ENCODE measurements at places on chromosomes 13 and 19.

GRCh38 chr13:20974981-20975585 is 72.5 kb upstream of the XPO4 start:
- no peak for DNase-seq

GRCh38 chr19:42120276-42120980 is 11.8 kb downstream of the POU2F2 start:
- no peak for DNase-seq

DNA sequence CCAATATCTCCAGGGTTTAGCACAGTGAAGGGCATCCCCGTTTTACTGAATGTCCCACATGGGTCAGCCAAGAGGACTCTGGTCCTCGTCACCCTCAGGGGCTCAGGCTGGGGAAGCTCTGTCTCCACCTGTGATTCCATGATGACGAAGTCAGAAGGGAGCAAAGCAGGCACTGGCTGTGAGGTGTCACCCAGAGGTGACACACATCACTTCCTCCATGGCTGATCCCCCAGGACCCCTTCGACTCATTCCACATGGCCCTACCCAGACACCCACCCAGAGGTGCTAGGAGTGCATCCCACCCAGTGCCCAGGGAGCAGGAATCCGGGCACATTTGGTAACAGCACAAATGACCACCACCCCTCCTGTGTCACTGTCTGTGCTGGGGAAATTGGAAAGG is 145.2 kb upstream of the VSTM2B start:
- no peak for DNase-seq

DNA sequence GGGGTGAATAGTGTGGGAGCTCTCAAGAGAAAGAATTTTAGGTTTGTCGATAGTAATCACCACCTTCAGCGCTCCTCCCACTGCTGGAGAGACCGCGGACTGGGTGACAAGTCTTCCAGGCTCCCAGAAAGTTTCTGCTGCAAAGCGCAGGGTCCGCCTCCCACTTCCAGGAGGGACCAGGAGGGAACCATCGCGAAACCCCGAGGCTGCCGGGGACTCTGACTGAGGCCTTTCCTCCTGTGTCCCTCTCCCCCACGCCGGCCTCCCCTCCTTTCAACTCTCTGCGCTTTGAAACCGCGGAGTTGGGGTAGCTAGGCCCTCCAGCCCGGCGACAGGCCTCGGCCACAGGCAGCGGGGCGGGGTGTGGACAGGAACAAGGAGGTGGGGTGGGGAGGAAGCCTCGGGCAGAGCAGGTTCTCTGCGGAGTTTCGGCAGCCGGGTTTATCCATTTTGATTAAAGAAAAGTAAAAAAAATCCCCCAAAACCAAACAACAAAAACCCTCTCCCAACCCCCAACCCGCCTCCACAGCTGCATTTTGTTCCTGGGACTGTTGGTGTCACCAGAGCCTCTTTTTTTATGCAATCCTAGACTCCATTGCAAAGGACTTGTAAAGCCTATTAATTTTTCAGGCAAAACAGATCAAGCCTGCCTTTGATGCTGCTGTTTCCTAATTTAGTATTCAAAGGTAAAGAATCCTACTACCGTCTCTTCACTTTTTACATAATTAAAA is 157.2 kb downstream of the TM9SF2 start:
- DNase-seq = peak; percentile 40

- no peak for DNase-seq
These were observed 6.5 kb upstream of the EIF3G start for GRCh38 chr19:10126213-10126639.

DNA sequence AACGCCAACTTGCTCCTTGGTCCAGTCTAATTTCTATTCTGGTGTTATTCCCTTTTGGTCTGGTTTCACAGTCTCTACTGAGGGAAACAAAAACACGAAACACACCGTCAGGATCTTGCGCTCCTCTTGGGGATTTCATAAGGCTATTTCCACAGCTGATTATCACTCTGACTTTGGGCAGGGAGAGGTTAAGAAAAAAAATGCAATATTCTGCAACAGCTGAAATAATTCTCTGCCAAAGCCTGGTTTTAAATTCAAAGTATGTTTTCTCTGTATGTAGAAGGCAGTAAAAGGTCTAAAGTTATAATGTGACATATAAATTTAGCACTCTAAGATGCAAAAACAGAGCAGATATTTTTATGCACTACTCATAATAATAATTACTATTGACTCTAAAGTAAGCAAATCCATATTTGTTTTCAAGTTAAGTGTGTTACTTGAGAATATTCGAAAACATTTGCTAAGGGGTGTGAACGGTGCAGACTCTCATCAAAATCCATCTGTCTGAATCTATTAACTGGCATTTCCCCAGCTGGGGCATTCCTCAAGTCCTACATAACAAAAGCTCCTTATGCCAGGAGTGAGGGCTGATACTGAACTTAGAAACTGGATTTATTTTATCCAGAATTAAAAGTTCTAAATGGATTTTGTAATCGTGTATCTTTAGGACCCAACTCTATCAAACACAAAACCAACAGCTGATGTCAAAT is 38.4 kb upstream of the STARD13 start:
- DNase-seq = no peak

All from activated T-helper 1 cell treated with anti-CD3 and anti-CD28 coated beads, Interleukin-2, amount 50 U/mL, for 16 hours (primary cell).